ENCODE measurements at places on chromosomes 1 and 21. TPM values are rescaled to one million over a fixed set of nuclear protein-coding genes. Genes with fewer than 3 reads are reported as not detected.

DNA sequence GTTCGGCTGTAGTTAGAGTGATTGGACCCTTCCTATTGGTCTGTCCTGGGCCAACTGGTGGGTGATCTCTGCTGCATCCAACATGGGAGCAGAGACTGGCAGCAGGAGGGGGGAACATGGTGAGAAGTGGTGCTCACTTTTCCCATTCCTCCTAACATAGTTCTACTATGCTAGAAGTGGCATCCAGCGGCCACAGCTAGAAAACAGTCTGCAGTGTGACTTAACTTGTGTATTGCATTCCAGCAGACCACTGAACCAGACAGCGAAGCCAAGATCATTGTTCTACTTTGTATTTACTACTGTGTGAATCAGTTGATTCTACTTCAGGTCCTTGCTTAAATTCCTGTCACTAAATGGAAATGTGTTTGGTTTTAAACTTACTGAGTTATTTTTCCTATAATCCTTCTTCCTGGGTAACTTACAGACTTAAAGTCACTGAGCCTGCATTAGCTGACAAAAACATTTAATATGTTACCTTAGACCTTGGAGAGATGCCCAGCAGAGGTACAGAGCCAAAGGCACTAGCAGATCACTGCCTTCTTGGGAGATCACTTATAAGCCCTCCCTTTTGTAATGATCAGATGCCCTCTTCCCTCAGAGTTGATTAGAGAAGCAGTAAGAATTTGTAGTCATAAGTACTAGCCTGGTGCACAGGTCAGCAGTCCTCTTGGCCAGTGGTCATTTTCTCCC, 8.2 kb downstream of the FABP3 start:
- H3K27me3 ChIP-seq = no peaks in the 10 kb centered on the region
- H3K4me1 ChIP-seq = no peaks in the 10 kb centered on the region
- no peak for DNase-seq
- no peak overlapping the region for H3K27ac ChIP-seq
- H3K36me3 ChIP-seq = peaks cover 9% of the 10 kb centered on the region

Gene NUDT4B
- total RNA-seq = 0.36 TPM

Gene F13B
- total RNA-seq = not detected

Gene MMP23B
- total RNA-seq = 1.5 TPM

GRCh38 chr1:26530895-26531598, 1.5 kb downstream of the RPS6KA1 start:
- H3K27ac ChIP-seq = no peak overlapping the region
- DNase-seq = no peak
- peaks cover 4% of the 10 kb centered on the region for H3K36me3 ChIP-seq
- peaks cover 34% of the 10 kb centered on the region for H3K4me1 ChIP-seq
- H3K27me3 ChIP-seq = peaks cover 4% of the 10 kb centered on the region
- H3K4me3 ChIP-seq = peak overlapping the region; percentile 89

DNA sequence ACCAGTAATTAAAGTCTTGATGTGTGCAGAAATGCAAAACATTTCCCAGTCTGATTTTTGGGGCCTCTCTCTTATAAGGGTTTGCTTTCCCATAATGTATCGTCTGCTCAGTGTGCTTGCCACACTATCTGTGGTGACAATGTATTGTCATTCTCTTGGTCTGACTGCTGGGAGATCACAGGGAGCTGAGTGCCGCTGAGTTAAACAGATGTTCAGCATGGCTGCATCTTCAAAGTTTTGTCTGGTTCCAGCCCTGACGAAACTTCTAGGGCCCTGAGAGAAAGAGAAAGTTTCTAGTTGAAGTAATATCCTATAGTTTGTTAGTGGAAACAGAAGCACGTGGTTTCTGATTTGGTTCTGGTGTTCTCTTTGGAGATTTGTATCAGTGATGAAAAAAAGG, 42.6 kb downstream of the DNM3 start:
- no peaks in the 10 kb centered on the region for H3K36me3 ChIP-seq
- H3K27me3 ChIP-seq = peaks cover 2% of the 10 kb centered on the region
- H3K4me1 ChIP-seq = peaks cover 10% of the 10 kb centered on the region
- peak; percentile 72 for DNase-seq

Gene FAM78B
- total RNA-seq = 1.9 TPM
